Vagina (tissue), 2 donors: ENCODE measurements at places on chromosomes 4 and X.

- no peak for DNase-seq
These were observed 583.9 kb downstream of the KCTD8 start for GRCh38 chr4:43864616-43865146.

GRCh38 chr4:30968926-30969325 is 248.8 kb downstream of the PCDH7 start:
- no peak for DNase-seq

DNA sequence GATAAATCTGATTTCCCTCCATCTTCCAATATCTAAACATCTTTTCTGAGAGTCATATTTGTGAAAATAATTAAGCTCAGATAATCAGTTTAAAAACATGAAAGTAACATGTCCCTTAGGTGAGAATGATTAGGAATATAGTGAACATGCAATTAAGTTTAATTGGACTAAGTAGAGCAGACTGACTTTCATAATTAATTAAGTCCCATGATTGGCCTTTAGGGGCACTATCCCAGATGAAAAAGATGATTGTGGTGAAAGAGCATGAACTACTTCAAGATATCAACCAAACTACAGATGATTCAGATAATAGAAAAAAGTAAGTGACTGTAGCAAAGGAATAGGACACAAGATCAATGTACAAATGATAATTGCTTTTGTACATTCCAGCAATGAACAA is 758.8 kb downstream of the STIM2 start:
- no peak for DNase-seq

DNA sequence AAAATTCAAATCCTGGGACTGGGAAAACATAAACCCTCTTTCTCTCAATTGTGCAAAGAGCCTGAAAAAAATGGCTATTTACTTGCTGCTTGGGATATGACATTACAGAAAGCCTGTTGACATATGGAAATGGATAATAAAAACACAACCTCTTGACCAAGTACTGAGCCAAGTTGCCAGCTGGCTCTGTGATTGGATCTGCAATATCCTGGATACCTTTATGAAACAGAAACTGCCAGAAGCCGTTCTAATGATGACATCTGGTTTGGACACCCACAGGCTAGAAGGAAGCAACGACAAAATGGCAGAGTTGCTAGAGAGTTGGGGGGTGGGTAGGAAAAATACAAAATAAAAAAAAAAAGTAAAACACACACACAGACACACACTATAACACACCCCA is 481.4 kb downstream of the FAT4 start:
- no peak for DNase-seq

GRCh38 chrX:115023139-115023538 is 5.7 kb upstream of the IL13RA2 start:
- DNase-seq, result no peak

DNA sequence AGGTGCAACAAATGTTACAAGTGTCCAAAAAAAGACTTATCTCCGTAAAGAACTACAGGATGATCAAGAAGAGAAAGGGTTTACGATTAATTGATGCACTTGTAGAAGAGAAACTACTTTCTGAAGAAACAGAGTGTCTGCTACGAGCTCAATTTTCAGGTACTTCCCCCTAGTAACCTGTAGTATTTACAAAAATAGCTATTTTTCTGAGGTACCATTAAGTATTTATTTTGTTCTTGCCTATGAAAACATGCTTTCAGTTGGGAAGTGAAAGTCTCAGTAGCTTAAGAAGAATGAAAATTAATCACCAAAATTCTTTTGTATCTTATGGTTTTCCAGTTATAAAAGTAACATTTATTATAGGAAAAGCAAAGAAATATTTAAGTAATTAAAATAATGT is 5.9 kb downstream of the THAP9 start:
- DNase-seq, result no peak

- DNase-seq, result peak; percentile 99
These were observed 3.3 kb downstream of the KLF3 start for GRCh38 chr4:38667085-38667893.

DNA sequence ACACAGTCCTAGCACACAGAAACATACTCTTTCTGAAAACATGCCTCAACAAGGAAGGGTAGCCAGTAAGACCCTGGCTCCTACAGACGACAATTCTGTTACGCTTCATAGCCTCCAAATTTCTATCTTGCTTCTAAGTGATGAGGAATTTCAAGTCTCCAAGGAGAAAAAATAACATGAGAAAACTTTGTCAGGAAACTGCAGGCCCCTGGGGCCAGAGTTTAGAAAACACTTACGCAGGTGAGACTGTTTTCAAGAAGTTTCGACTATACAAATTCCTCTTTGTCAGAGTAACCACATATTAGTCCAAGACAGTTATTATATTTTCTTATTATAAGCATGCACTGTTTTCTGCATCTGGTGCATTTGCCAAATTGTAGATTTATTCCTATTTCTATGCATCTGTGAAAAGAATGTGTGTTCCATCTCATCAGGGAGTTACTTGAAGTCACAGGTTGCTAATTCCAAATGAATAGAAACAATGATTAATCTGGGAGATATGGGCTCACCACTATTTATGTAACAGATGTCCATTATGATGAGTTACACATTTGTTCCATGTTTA is 30.3 kb upstream of the HCCS start:
- no peak for DNase-seq

DNA sequence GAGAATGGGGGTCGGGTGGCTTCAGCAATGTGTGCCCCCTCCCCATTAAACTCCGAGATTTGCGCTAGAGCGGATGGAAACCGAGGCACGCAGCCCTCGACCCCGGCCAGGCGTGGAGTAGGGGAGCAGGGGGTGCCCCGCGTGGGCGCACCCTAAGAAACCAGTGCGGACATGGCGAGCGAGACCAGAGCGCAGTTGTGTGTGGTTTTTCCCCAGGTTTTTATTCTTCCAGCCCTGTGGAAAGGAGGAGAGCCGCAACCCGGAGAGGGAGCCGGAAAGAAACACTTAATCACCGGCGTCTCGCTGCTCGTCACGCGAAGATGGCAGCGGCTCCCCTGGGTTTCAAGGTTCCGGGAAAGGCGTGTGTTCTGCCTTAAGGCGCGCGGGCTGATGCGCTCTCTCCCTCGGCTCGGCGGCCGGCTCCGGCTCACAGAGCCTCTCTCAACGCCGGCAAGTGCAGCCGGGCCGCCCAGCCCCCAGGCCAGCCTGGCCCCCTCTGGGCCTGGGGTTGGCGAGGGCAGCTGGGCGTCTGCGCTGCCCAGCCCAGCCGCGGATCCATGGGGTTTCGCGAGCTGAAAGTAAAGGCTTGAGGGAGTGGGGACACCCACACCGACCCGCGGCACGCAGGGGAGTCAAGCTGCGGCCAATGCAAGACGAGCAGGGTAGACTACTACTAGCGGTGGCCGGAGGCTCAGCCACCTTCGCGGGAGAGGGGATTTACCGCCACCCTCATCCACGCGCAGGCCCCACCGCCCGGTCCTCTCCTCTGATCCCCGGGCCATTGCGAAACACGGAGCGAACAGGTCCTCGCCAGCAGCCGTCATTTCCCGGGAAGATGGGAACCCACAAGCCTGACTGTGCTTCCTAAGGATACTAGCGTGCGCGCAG is 74.0 kb upstream of the BCOR start:
- DNase-seq, result no peak

GRCh38 chrX:72081605-72082320 is 50.0 kb downstream of the RTL5 start:
- no peak for DNase-seq

DNA sequence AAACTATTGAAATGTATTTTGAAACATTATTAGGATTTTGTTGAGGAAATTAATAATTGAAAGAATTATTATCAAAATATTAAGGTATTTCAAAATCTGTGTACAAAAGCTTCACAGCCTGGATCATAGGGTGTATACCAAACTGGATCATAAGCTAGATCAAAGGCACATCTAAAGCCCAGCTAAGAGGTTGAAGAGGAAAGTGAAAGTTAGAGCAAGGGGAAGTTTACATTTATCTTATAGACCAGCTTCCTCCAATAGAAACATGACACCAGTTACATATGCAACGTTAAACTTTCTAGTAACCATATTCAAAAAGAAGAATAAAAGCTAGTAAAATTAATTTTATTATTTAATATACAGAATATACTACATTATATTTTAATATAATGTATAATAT is 227.2 kb upstream of the BMP3 start:
- no peak for DNase-seq

DNA sequence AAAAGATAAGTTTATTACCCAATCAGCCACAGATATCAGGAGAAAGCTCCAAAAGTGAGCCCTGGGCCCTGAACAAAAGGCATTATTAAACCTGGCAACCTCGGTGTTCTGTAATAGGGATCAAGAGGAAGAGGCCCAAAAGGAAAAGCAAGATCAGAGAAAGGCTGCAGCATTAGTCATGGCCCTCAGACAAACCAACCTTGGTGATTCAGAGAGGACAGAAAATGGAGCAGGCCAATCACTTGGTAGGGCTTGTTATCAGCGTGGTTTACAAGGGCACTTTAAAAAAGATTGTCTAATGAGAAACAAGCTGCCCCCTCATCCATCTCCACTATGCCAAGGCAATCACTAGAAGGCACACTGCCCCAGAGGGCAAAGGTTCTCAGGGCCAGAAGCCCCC is 75.7 kb downstream of the AGTR2 start:
- no peak for DNase-seq

- DNase-seq, result no peak
These were observed 263.1 kb downstream of the SPRY1 start for GRCh38 chr4:123659730-123660129.

DNA sequence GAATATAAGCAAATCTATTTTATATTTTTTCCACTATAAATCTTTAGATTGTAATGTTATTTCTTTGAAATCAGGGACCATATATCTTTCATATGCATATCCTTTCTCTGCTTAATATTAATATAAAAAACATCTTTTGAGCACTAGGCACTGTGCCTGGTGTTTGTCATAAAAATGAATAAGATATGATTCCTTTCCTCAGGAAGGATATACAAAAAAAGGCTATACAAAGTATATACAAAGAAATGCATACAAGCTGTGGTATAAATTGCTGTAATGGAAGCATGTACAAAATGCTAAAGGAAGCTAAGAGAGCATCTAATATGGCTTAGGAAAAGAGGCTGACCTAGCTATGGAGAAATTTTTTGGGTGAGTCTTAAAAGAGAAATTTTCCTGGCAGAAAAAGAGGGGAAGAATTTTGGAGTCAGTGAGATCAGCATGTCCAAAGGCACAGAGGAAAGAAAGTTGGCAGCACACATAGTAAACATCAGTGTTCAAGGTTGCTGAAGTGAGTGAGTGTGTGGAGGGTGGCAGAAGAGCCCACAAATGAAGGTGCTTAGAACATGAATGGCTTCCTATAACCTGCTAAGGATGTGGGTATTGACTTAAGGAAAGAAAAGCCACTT is 500.0 kb downstream of the SPRY1 start:
- DNase-seq, result no peak

- no peak for DNase-seq
These were observed 15.3 kb downstream of the HELQ start for GRCh38 chr4:83440148-83440814.

- no peak for DNase-seq
These were observed 36.9 kb downstream of the FHDC1 start for GRCh38 chr4:152972821-152973628.

DNA sequence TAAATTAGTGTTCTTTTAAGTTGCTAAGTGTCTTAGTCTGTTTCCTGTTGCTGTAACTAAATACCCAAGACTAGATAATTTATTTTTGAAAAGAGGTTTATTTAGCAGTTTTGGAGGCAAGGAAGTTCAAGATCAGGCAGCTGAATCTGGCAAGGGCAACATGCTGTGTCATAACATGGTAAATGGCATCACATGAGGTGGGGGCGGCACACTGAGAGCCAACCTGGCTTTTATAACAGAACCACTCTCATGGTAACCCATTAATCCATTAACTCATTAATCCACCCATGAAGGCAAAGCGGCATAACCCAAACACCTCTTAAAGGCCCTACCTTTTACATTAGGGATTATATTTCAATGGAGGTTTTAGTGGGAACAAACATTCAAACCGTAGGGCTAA is 182.2 kb upstream of the GATB start:
- DNase-seq, result no peak

GRCh38 chr4:159497936-159498335 is 395.1 kb downstream of the RAPGEF2 start:
- no peak for DNase-seq

- no peak for DNase-seq
These were observed 114.9 kb upstream of the FAM9B start for GRCh38 chrX:9148615-9149399.

GRCh38 chrX:40010550-40011321 is 87.0 kb downstream of the BCOR start:
- no peak for DNase-seq

- DNase-seq, result no peak
These were observed 999.0 kb upstream of the ADGRL3 start for GRCh38 chr4:60201052-60201673.

DNA sequence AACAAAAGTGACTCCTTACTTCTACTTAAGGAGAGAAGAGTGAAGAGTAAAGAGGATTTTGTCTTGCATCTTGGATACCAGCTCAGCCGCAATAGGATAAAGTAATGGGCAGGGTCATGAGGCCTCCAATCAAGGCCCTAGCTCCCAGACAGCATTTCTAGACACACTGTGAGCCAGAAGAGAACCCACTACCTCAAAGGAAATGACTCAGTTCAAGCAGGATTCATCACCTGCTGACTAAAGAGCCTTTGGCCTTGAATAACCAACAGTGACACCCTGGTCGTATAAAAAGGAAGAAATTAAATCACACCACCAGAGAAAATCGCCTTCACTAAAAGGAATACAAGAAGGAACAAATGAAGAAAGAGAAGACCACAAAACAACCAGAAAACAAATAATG is 416.1 kb downstream of the PCDH18 start:
- DNase-seq, result no peak

- DNase-seq, result no peak
These were observed 8.4 kb downstream of the HS3ST1 start for GRCh38 chr4:11420327-11420726.

DNA sequence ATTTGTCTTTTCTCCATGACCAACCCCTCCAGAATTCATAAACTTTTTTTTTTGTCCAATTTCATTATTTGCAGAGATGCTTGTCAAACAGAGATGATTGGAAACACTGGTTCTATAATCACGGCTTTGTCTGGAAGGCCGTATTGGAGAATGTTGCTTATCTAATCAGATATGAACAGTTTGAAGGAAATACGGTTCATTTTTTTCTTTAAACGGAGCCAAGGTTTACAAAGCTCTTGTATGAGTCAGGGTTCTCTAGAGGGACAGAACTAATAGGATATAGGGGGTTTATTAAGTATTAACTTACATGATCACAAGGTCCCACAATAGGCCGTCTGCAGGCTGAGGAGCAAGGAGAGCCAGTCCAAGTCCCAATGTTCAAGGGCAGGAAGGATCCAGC is 1415.8 kb downstream of the C4orf33 start:
- DNase-seq, result no peak
